Cerebellar cortex (tissue), 1 donor: ENCODE measurements at places on chromosomes 6 and 20.

- no peak for DNase-seq
These were observed 156.2 kb upstream of the THBS2 start for GRCh38 chr6:169409742-169410312.

DNA sequence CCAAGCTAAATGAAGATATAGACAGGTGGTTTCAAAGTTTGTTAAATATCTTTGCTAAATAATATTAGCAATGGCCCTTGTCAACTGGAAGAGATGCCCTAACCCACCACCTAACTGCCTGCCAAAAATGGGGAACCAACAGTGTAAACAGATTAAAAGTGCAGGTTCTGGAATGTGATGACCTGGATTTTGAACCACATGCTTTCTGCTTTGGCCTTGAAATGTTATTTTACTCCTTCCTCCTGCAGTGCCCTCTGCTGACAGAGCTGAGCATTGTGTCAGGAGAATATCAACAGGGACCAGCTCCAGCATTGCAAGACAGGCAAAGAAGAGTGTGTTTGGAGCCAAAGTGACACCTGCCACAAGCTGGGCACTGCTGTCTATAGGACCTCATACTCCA, 226.6 kb downstream of the MYLK4 start:
- no peak for DNase-seq

GRCh38 chr6:107334026-107334425, 125.3 kb downstream of the PDSS2 start:
- no peak for DNase-seq

DNA sequence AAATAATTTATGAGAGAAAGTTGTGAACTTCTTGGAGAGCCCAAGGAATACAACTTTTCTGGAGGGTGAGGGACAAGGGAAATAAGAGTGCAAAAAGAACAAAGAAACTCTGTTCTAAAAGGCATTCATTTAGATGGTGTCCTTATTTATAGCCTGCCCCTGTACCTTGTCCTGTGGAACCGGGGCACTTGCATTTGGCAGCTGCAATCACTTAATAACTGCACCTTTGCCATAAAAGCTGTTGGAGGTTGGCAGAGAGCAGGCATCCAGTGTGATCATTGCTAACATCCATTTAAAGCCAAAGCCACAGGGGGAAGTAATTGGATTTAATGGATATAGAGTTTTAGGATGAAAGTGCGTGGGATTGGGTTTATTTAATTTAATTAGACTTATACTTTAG, 50.8 kb upstream of the SGK1 start:
- DNase-seq, result peak; percentile 32

DNA sequence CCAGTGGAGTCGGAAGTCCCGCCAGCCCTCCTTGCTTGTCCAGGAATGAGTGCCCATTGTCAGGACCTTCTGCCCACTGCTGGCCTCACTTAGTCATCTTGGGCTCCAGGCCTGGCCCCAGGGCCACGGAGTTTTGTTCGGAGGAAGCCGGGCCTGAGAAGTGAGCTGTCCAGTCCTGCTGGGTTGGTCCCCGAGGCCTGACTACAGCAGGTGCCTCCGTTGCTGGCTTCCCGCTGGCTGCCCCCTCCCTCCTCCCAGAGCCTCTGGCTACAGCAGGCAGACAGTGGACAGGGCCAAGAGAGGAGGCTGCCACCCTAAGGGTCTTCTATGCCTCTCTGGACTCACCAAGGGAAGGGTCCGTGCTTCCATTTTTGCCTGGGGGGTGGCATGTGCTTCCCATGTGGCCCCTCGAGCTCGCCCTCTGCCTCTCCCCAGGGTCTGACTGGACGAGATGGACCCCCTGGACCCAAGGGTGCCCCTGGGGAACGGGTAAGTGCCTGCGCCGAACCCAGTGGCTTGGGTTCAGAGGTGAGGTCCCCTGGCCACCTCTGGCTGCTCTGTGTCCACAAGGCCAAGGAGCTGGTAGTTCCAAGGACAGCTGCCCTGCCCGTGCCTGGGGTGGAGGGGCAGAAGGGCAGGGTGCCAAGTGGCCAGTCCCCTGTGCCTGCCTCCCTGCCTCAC, 2.8 kb downstream of the COL9A3 start:
- no peak for DNase-seq

GRCh38 chr6:146595972-146596731, 2.6 kb upstream of the ADGB start:
- DNase-seq, result no peak

- DNase-seq, result no peak
These were observed 240.8 kb downstream of the PLCB1 start for GRCh38 chr20:8372824-8373380.

DNA sequence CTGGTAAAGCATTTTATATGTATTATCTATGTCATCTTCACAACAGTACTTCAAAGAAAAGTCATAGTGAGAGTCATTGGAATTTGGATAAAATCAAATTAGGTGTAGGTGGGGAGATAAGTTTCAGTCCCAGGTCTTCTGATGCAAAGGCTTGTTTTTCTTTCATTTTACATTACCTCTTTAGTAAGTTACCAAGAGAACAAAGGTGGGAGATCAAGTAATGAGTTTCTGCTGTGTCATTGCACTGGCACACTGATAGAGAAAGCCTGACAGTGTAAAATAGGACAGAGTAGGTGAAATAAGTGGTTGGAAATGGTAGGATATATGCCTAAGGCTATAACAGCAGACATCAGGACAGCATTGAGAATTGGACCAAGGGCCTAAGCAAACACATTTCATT, 250.4 kb downstream of the NKAIN2 start:
- no peak for DNase-seq

DNA sequence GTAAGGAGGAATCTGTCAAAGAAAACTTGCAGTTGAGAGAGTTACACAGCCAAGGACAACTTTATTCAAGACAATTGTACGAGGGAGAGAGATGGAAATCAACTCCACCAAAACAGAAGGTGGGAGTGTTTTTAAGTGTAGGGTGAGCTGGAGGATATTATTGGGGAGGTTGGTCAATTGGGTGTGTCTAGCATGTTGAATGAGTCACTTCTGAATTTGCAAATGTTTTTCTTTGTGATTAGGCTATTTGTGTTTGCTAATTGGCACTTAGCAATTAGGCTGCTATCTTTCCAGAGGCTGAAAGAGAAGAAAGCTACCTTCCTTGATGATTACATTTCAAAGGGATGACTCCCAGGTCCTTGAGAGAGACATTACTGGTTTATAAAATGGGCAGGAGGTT, 441.1 kb downstream of the MEI4 start:
- DNase-seq, result no peak

DNA sequence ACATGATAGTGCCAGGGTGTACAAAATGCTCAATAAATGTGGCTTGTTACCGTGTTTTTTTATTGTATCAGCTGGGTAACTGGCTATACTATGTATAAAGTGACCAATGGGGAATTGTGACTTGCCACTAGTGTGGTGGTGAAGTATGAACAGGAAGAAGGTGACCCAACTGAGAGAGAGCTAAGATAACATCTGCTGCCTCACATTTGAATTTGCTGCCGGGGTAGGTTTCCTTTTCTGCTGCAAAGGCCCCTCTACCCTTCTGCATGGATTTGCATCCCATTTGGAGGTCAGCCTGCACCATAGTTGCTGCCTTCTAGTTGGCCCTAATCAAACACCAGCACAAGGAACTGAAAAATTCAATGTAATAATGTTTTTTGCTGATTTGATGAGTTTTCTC, 24.1 kb downstream of the IL17A start:
- no peak for DNase-seq

- DNase-seq, result no peak
These were observed 167.4 kb upstream of the THBS2 start for GRCh38 chr6:169420912-169421543.

DNA sequence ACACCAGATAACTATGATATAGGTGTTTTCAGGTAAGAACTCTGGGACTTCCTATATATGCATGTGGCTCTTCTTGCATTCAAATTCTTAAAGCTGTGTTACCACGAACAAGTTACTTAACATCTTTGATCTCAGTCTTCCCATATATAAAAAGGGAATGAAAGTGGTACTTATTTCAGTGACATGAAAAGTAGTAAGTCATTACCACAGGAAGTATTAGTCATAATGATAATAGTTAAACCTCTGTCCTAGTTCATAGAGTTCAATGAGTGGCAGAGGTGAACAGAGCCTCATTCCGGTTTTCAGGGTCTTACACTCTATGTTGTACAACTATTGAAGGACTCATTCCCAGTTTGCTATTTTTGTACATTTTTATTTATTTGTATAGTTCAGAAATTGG, 237.0 kb downstream of the NKAIN2 start:
- DNase-seq, result no peak

DNA sequence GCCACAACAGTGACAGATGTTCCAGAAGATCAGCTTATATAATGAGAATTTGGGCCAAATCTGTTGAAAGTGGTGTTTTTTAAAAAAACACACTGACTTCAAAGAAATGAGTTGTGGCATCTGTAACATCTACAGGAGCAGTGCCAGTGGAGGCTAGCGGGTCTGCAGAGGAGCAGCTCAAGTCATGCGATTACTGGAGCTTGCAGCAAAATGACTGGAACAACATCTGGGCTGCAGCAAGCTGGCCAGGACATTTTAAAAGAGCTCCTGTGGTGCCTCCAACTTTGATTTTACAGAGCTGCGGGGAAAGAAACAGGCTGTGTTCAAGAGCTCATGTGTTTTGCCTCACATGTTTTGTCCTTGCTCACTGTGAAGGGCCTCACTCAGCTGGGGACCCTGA, 57.2 kb downstream of the TBX18 start:
- no peak for DNase-seq

GRCh38 chr6:149909701-149910470, 12.0 kb upstream of the RAET1E start:
- no peak for DNase-seq

GRCh38 chr6:8499540-8499939, 64.2 kb upstream of the SLC35B3 start:
- peak; percentile 10 for DNase-seq

DNA sequence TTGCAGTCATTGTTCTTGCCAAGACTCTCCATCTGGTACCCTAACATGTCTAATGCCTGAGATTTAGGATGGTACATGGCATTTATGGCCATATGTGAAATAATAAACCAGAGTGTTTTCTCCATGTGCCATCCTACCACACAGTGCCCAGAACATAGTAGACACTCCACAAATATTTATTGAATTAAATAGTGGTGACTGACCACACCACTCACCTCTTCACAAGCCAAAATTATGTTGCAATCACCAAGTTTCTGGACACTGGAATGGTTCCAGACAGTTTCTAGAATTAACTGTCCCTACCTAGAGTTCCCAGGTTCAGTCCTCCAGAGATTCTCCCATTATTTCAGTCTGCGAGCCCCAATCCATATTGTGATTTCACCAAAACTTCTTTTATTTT, 427.3 kb downstream of the KIF16B start:
- no peak for DNase-seq

DNA sequence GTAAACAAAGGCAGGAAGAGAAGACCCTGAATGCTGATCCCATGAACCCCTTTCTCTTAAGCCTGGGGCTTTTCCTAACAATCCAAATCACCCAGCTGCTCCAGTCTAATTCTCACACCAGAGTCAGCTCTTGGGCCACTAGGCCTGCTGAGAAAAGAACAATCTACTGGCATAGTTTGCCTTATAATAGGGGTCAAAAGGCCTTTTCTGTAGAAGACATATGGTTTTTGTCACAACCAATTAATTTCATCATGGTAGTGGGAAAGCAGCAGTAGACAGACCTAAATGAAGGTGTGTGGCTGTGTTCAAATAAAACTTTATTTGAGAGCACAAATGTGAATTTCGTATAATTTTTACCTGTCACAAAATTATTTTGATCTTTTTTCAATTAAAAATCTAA, 994.7 kb upstream of the EPHA7 start:
- DNase-seq, result no peak

DNA sequence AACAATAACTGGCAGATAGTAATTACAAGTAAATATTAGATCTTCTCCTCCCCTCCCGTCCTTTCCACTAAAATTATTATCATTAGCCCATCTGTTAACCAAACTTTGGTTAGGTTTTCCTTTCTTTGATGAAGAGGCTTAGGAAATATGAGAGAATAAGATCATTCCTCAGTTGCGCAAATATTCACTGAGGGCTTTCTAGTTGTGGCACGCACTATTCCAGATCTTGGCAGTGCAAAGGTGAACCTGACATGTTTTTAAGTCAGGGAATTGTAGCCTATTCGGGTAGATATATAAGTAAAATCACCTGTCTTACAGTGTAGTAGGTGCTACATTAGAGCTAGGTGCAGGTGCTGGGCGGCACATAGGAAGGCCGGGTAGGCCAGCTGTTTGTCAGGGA, 31.1 kb downstream of the RNF217 start:
- DNase-seq, result no peak

DNA sequence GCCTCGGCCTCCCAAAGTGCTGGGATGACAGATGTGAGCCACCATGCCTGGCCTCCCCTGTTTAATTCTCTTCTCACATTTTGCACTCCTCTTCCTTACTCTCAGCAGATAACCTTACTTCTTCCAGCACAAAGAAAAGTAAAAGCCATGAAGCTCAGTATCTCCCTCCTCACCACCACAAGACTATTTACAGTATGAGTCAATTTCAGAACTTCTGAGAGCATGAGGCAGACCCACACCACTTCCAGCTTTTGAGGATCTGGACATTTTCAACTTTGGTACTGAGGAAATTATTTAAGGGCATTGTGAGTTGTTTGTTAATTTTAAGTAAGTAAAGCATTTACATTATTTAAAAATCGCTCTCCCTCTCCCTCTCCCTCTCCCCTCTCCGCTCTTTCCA, 8.0 kb upstream of the SNX3 start:
- no peak for DNase-seq

DNA sequence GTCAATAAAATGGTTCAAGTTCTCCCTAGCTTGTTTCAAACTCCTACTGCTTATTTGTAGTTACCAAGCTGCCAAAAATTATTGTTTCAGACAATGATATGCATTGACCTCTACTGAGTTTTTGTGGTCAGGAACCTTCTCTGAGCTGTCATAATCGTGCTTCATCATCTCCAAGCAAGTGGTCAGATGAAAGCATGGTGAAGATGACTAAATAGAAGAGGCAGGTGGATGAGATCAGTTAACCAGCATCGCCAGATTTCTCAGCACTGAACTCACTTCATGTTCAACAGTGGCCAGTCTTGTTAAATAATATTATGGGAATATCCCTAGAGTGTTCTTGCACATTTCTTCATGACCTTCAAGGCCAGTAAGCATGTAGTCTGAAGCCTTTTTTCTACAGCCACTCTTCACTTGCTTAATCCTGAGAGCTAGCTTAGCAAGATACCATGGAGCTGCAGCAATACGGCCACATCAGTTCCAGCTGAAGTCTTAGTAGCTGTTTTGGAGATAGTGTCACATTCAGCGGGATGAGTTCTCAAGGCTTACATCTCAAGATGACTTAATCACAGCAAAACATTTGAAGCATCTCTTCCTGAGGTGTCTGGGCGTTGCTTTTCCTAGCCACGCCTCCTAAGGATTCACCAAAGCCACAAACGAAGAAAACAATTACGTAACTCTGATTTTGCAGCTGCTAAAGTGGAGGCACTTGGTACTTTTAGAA, 101.6 kb upstream of the TMEM30A start:
- no peak for DNase-seq

DNA sequence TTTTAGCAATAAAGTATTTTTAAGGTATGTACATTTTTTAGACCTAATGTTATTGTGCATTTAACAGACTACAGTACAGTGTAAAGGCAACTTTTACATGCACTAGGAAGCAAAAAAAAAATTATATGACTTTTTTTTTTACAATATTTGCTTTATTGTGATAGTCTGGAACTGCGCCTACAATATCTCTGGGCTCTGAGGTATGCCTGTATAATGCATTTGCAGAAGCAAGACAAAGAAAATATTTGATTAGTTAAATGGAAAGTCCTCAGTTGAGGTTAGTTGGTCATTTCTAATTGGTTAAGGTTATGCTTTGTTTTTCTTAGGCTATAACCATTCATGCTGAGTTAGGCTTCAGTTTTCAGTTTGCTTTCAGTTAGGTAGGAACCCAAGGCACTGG, 46.9 kb upstream of the SMAP1 start:
- DNase-seq, result no peak

- DNase-seq, result no peak
These were observed 4.7 kb upstream of the SCUBE3 start for GRCh38 chr6:35209081-35209480.
